Pulmonary artery endothelial cell (primary cell): ENCODE measurements at places on chromosomes 1 and 21.

GRCh38 chr1:29320156-29320940 lies 84.0 kb downstream of the PTPRU start:
- no peak for DNase-seq

- no peak for DNase-seq
These were observed 46.4 kb upstream of the DPT start for GRCh38 chr1:168775366-168775765.

- no peak for DNase-seq
These were observed 562.8 kb downstream of the KIF26B start for GRCh38 chr1:245717611-245718010.

GRCh38 chr21:45990049-45990711 lies 8.6 kb downstream of the COL6A1 start:
- DNase-seq: no peak

GRCh38 chr1:60415696-60416095 lies 342.1 kb upstream of the C1orf87 start:
- DNase-seq: no peak

DNA sequence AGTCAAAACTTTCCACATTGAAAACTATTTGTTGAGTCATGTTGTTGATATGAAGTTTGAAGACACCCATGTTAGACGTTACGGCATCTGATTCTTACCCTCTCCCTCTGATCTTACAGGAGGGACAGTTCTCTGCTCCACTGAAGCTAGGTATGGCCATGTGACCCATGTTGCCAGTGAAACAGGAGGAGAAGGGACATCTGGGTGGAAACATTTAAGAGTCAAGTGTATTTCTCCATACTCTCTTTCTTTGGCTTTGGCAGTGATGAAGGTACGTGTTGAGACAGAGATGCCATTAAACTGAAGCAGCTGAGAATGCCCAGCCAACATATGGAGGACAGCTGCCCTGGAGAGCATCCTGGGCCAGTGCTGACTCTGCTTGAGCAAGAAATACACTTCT lies 198.4 kb upstream of the PTGFR start:
- no peak for DNase-seq

DNA sequence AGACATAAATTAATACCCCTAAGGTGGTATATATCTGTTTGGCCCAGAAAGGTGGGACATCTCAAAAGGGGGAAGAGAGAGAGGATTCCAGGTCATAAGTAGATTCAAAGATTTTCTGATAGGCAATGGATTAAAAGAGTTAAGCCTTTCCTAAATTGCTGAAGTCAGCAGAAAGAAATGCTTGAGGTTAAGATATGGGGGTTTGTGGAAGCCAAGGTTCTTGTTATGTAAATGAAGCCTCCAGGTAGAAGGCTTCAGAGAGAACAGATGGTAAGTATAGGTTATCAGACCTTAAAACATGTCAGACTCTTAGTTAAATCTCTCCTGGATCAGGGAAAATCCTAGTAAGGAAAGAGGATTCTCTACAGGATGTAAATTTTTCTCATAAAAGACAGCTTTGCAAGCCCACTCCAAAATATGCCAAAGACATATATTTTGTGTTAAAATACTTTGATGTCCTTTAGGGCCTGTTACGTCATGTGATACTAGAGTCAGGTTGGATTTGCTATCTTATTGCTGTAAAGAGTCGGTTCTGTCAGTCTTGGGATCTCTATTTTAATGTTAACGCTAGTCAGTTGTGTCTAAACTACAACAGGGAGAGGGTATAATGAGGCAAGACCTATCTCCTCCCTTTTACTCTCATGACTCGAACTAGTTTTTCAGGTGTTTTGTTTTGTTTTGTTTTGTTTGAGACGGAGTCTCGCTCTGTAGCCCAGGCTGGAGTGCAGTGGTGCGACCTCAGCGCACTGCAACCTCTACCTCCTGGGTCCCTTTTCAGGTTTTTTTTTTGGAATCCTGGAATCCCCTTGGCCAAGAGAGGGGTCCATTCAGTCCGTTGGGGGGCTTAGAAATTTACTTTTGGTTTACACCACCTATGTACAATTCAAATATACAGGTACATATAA lies 30.6 kb downstream of the RGS2 start:
- DNase-seq: no peak

- DNase-seq: no peak
These were observed 1.1 kb downstream of the SRM start for GRCh38 chr1:11058595-11059154.

GRCh38 chr1:221806984-221807383 lies 65.1 kb upstream of the DUSP10 start:
- no peak for DNase-seq

DNA sequence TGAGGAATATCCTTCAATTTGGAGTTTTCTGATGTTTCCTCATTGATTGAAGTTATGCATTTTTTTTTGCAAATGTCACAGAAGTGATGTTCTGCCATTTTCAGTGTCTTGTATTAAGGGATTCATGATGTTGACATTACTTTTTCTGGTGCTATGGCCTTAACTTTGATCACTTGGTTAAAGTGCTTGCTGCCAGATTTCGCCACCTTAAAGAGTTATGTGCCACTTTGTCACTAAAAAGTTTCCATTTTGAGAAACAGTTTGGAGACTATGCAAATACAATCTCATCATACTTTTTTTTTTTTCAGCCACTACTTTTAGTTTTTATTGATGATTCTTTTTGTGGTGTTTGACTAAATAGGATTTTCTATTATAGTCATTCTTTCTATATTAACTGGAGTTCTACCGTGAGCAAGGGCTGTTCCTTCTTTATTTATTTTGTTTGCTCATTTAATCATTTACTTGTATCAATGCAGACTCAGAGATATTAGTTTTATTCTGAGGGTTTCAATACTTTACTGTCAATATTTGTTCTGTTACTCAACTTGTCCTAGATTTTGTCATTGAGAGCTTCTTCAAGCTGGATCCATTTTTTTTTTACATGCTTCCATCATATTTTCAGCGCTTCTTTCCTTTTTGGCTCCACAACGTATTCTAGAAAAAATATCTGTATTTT lies 3.2 kb downstream of the GBP7 start:
- DNase-seq: no peak

- DNase-seq: no peak
These were observed 60.8 kb downstream of the TSEN15 start for GRCh38 chr1:184112176-184112948.

DNA sequence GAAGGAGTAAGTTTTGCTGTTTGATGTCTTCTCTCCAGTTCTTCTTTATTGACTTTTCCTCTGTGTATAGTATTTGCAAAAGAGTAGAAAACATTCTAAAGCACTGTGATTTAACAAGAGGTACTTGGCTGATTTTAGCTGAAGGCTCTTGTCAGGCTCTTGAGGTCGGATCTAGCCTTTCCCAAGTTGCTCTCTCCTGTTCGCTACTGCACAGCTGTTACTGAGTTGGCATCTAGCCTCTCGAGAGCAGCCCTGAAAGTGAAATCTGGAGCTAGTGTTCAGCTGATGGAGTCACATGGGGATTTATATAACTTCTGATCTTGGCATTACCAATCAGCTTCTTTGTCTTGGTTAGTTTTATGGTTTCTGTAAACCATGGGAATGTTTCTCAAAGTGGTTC lies 193.1 kb downstream of the RYR2 start:
- no peak for DNase-seq

DNA sequence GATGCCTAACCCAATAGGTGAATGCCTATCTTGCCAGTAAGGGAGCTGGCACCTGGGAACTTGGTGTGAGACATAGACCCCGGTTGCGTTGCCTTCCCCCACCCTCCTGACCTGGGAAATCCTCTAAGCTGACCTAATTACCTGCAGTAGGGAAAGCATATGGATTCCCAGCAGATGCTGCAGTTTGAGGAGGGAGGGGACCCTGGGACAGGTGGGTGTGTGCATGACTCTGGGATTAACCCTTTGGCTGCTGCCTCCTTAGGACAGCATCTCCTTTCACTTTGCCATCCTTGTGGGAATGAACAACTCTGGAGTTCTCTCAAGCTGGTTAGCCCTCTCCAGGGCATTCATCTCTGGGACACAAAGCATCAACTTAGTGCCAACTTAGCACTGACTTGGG lies 16.4 kb upstream of the NFASC start:
- no peak for DNase-seq

GRCh38 chr1:19044471-19044870 lies 88.0 kb upstream of the IFFO2 start:
- DNase-seq: no peak

GRCh38 chr1:36300526-36300925 lies 5.6 kb upstream of the SH3D21 start:
- no peak for DNase-seq

DNA sequence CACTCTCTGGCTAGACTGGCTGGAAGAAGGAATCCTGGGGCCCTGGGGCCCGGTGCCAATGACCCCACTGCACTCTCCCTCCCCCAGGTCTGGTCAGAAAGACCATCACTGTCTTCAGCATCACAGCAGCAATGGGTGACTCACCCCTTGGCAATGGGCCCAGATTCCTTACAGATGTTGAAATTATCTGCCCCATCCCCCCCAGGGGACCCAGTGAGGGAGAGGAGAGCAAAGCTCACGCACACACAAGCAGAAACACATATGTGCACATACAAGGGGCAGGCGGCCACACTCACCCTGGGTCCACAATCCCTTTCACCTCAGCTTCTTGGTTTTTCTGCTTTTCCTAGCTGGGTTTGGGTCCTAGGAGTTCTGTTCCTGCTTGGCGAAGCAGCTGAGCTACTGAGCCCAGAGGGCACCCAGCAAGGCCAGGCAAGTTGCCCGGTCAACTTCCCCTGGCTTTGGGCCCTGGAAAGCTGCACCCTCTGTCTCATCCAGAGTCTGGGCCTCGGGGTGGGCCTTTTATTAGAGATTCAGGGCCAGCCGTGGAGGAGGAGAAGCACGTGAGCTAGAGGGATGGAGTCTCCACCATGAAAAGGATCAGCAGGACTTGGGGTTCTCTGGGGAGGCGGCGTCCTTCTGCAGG lies 2.6 kb downstream of the COL16A1 start:
- peak; percentile 24 for DNase-seq

GRCh38 chr1:200867018-200867811 lies 5.6 kb upstream of the GPR25 start:
- no peak for DNase-seq

- no peak for DNase-seq
These were observed 3.7 kb downstream of the GLIS1 start for GRCh38 chr1:53735261-53735660.
